ENCODE measurements at places on chromosomes 7 and 10.

GRCh38 chr10:72690071-72690755 lies 1.7 kb upstream of the MCU start:
- DNase-seq: no peak

GRCh38 chr10:84135836-84136235 lies 3.5 kb upstream of the GHITM start:
- no peak for DNase-seq

DNA sequence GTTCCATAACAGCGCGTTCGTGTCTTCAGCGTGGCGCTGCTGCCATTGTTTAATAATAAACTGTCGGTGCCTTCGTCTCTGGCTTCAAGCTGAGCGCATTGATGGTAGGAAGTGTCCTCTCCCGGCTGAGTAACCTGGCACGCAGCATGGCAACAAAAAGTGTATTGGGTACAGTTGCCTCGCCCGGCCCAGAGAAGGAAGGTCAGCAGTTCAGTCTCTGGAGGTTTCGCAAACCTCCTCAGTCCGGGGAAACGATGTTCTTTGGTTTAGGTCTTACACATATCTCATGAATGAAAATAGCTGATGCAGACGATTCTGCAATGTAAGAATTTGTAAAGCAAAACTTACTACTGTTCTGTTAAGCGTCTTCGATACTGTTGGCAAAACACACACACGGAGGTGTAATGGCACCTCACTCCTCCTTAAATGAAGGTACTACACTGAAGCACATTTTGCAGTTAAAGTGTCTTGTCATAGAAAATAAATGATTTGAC lies 739 bp upstream of the CCDC186 start:
- no peak for DNase-seq

GRCh38 chr10:98019784-98020183 lies 10.6 kb downstream of the CRTAC1 start:
- DNase-seq: no peak

DNA sequence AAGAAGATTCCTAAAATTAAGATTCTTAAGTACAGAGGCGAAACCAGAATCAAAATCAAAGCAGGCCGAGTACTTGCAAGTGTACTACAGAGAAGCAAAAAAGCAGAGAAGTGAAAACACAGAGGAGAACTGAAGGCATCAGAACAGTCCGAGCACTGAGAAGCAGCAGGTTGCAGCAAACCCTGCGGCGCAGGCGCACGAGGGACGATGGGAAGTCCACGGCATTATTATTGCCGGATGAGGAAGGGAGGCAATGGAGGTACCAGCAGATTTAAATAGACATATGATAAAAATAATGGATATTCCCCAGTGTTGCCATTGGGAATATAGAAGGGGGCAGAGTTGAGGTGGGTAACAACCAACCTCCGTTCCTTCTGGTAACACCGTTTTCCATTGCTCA lies 7.2 kb upstream of the SPAM1 start:
- no peak for DNase-seq

- no peak for DNase-seq
Measured at GRCh38 chr7:41955451-41955850, 252.6 kb upstream of the INHBA start.

DNA sequence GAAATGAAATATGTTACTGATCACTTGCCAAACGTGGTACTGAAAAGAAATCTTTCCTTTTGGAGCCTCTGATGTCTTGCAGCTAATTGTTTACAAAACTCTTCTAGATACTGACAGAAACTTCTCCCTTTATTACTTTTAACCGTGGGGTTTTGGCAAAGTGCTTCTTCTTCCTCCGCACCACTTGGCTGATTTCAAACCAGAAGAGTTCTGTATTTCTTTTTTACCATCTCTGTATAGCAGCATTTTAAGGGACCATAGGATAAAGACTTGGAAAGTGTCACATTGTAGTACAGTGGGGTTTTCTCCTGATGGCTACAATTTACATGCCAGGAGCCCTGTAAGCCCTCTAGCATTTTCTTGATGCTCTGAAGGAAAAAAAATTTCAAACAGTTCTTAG lies 21.9 kb upstream of the CREB5 start:
- DNase-seq: no peak

GRCh38 chr7:86900886-86901285 lies 158.6 kb downstream of the ELAPOR2 start:
- DNase-seq: no peak

DNA sequence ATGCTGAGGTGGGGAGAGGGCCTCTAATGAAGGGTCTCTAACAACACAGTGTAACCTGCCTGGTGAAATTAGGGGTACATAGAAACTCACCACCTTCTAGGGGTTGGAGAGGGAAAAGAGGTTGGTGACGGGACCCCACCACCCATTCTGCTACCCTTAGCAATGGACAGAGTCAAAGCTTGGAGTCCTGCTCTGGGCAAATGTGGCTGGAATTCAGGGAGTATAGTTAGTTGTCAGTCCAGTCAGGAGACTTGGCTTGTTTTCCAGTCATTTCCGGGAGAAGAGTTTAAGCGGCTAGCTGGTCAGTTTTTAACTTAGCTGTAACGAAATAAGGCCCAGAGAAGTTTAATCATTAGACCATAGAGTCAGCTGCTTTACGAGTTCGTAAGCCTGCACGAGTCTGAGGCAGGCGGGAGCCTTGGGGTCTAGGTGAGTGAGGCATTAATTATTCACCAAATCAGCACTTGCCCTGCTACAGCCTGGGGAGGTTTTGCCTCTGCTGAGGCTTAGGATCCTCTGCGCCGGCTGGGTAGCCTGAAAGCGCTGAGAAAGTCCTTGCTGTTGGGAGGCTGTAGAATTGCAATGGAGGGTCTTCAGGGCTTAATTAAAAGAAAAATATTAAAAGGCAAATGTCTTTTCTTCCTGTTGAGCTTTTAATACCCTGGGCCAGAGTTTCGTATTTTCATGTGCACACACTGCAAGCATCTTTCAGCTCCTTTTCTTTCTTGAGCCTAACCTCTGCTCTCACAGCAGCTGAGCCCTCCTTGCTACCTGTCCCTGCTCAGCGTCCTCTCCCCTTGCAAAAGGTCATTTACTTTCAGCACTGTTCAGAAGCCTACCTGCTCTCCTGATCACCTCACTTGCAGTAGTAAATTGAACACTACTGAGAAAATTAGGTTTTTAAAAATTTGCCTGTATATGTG lies 1.5 kb upstream of the LAMB1 start:
- DNase-seq: no peak

GRCh38 chr7:140242057-140243031 lies 65.6 kb upstream of the KDM7A start:
- DNase-seq: no peak

DNA sequence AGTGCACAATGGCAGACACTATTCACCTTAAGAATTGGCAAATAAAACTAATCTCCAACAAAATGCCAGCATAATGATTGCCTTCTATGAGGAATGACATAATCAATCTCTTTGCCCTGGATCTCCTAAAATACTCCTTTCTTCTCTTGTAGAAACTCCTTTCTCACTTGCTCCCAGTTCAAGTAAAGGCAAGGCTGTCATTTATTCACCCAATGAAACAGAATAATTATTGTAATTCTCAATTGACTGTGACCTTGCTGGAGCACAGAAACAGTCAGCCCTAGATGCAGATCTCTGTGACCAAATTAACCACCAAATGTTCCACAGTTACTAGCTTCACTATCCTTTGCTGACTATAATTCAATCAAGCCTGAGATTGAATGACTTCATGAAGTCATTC lies 99.3 kb downstream of the SEMA3C start:
- no peak for DNase-seq

DNA sequence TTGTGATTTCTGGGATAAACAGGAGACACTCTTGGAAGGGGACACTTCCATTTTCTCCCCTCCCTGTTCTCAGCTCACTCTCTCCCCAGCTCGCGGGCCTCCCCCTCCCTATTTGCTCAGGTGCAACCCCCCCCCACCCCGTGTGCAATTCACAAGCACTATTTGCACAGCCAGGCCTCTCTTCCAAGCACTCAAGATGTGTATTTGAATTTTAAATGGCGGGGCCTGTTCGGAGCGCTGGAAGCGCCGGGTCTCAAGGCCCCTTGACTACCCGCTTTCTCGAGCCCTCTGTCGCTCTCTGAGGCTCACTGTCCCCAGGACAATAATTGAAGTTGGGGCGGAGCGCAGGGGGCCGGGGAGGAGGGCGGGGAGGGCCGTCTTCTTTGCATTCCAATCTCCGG lies 7.8 kb downstream of the SHH start:
- DNase-seq: no peak

- DNase-seq: no peak
Measured at GRCh38 chr7:110929480-110930249, 161.3 kb upstream of the LRRN3 start.

DNA sequence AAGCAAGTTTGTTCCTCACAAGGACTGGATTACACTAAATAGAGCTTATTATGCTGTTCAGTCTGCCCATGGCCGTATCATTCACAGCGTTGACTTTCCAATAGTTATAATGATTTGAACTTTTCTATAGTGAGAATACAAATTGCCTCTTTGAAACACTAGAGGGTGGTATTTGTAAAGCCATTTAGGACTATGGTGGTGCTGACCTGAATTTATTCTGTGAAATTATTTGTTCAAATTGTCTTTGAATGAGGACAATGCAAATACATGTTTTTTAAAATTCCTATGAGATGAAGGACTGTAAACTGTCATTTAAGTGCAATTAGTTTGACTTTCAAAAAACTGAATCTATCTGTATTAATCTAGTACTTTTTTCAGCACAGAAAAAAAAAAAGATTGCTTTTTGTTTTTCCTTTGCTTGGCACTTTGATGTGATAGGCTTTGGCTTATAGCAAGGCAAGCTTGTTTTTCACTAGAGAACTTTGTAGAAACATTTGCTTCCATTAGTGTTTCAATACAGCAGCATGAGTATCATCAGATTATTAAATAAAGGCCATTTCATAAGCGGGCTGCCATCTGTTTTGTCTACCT lies 122.7 kb upstream of the TMEM229A start:
- DNase-seq: no peak

DNA sequence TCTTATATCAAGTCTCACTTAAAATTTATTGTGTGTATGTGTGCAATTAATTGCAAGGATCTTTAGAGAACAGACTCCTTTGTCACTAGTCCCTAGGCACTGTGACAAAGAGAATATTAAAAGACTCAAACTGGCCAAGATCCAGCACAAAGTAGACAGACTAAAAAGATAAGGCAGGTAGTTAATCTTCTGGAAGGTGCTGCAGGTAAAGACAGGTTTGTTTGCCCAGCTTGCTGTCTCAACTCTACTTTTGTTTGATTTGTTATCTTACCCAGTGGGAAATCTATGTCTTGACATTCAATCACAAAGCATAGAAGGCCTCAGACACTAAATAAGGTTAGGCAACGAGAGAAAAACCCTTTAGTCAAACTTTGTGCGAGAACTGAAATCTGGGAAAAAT lies 807.9 kb upstream of the LRRN3 start:
- no peak for DNase-seq

- DNase-seq: no peak
Measured at GRCh38 chr7:50982626-50983025, 199.9 kb upstream of the GRB10 start.

- DNase-seq: no peak
Measured at GRCh38 chr7:1431634-1432380, 27.5 kb downstream of the MICALL2 start.

- no peak for DNase-seq
Measured at GRCh38 chr7:101634196-101634717, 5.2 kb upstream of the MYL10 start.

DNA sequence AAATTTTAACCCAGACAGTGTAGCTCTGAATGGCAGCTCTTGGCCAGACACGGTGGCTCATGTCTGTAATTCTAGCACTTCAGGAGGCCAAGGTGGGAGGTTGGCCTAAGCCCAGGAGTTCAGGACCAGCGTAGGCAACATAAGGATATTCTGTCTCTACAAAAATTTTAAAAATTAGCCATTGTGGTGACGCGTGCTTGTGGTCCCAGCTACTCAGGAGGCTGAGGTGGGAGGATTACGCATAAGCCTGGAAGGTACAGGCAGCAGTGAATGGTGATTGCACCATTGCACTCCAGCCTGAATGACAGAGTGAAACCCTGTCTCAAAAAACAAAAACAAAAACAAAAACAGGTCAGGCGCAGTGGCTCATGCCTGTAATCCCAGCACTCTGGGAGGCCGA lies 50.0 kb downstream of the SUFU start:
- no peak for DNase-seq

- DNase-seq: no peak
Measured at GRCh38 chr10:77105761-77106221, 531.8 kb downstream of the KCNMA1 start.

DNA sequence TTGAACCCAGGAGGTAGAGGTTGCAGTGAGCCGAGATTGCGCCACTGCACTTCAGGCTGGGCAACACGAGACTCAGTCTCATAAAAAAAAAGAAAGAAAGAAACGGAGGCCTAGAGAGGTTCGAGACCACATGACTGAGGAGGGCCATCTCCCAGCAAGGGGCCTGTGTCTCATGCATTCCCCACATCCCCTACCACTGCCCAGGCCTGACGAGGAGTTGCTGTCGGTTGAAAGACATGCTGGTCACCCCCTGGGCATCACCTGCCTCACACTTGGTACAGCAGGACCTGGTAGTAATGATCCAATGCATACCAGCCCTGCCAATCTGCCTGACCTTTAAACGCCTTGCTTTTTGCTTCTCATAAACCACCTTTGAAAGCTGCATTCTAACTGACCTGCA lies 85.9 kb downstream of the DLG5 start:
- no peak for DNase-seq

GRCh38 chr7:142542942-142543341 lies 206.3 kb upstream of the PRSS1 start:
- no peak for DNase-seq

DNA sequence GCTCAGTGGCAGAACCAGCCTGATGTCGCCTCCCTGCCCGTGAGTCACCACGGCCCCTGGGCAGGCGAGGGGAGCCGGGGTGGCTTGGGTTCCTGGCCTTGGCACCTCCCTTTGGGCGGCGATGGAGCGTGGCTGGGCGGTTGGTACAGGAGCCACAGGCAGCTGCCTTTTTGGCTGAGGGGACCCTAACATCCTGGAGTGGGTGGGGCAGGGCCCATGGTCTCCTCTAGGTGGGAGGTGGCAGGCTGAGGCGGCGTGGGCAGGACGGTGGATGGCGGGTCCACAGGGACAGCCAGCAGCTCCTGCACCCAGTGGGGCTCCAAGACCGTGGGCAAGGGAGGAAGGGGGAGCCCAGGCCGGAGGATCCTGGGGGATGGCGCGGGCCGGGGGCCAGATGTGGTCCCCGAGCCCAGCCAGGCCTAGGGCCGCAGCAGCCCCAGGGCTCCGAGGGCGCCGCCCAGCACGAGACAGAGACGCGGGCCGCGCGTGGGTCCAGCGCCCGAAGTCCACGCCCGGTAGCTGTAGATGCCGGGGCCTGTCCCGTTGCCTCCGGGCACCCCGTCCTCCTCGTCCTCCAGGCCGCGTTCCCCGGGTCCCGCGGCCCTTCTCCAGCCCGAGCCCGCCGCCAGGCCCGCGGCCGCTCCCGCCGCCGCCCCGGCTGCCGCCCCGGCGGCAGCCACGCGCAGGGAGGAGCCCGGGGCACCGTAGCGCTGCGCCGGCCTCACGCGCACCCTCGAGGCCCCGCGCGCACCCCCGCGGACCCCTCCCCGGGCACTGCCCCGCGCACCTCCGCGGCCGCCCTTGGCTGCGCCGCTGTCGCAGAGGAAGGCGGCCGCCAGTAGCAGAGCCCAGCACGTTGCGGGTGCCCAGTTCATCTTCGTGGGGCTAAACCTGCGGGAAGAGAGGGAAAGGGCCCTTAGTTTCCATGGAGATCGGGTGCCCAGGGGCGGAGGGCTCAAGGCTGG lies 1.3 kb downstream of the SPRN start:
- DNase-seq: no peak
